ENCODE measurements at places on chromosomes 6 and 20.

DNA sequence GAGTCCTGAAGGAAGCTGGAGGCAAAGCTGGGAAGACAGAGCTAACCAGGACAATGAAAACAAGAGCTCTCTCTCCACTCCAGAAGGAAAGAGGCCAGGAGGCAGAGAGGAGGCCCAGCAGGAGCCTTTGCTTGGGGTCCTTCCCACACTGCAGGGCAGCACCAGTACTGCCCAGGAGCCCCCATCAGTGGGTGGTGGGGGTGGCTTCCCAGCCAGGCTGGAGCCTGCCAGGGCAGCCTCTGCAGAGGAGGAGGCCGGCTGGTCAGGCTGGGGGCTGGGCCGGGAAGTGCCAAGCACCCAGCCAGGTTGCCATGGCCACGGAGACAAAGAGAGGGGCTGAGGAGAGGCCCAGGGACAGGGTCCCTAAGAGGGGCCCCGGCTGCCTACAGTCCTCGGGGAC is 33.4 kb downstream of the PREX1 start:
- no peak for DNase-seq

GRCh38 chr6:136792095-136792409 is 225 bp downstream of the MAP3K5 start:
- no peak for DNase-seq

DNA sequence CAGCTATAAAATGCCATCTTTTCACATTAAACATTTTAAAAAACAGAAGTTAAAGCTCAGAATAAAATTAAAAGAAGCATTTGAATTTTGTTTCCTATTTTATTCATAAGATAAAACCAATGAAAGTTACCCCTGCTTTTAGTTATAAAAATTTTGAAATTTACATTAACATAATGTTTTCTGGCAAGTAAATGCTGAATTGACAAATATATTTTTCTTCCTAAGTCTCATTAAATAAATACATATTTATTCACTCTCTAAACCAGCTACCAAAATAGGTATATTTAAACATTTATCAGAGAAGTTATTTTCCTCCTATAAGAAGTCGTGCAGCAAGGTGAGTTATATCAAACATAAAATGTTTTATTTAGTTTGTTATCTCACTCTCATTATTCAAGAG is 213.6 kb downstream of the TRDN start:
- no peak for DNase-seq

DNA sequence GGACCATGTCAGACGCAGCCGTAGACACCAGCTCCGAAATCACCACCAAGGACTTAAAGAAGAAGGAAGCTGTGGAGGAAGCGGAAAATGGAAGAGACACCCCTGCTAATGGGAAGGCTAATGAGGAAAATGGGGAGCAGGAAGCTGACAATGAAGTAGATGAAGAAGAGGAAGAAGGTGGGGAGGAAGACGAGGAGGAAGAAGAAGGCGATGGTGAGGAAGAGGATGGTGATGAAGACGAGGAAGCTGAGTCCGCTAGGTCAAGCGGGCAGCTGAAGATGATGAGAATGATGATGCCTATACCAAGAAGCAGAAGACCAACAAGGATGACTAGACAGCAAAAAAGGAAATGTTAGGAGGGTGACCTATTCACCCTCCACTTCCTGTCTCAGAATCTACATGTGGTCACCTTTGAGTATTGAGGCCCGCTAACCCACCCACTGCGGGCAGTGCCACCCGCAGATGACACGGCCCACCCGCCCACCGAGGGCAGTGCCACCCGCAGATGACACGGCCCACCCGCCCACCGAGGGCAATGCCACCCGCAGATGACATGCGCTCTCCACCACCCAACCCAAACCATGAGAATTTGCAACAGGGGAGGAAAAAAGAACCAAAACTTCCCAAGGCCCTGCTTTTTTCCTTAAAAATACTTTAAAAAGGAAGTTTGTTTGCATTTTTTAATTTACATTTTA is 43.3 kb downstream of the MGME1 start:
- DNase-seq, result no peak

GRCh38 chr6:31446481-31446880 is 43.1 kb downstream of the MICA start:
- no peak for DNase-seq

DNA sequence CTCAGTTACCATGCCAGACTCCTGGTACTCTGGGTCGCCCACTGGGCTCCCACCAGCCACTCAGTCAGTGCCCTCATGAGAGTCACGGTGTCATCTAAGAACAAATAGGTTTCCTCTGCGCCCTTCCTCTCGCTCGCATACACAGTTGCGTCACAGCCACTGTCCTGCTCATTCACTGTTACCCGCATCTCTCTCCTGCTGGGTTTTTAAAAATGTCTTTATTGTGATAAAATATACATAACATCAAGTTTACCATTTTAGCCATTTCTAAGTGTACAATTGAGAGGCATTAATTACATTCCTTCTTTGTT is 4.0 kb downstream of the TEAD3 start:
- DNase-seq, result no peak

DNA sequence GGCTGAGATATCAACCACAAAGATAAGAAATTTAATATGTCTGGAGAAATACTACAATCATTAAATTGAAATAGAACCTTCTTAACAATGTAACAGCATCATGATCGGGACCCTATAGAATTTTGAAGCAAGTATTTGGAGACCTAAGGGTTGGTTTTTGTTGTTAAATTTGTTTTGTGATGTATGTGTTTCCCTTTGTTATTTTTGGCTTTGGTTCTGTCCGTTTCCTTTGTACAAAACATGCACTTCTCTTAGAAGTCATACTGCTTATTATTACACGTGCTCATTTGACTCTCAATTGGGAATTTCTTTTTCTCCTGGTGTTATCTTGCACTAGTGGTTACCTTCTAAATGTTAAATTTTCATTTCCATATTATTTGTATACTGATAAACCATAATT is 4.0 kb upstream of the PLN start:
- DNase-seq, result no peak
